ENCODE measurements at places on chromosomes 2 and 18.

GRCh38 chr2:119250718-119251290 is 27.2 kb downstream of the STEAP3 start:
- DNase-seq = no peak

DNA sequence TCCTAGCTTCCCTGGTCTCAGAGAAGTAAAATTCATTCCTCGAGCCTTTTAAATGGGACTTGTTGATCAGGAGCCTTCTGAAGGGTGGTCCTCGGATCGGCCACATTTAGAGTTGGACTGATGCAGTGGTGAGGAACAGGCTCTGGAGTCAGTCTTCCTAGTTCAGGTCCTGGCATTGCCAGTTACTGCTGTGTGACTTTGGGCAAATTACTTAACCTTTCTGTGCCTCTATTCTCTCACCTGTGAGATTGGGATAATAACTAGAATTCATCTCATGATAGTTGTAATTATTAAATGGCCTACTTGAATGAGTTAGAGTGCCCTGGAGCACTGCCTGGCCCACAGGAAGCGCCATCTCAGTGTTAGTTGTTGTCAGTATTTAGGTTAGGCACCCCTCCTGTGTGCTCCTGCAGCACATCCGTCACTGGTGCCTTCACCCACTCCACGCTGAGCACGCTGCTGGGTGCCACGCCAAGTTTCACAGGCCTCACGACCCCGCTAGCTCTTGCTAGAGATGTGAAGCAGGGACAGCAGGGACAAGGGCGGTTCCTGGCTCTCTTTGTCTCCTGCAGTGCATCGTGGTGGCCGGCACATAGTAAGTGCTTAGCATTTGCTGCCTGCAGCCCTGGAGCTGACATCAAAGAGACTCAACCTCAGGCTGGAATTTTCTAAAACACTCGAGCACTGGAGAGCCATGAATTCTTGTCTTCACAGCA is 122.9 kb downstream of the FAM210A start:
- DNase-seq = no peak

- no peak for DNase-seq
Measured at GRCh38 chr2:122622934-122623333, 867.5 kb downstream of the TSN start.

GRCh38 chr18:34977838-34978532 is 63.2 kb upstream of the MAPRE2 start:
- DNase-seq = peak; percentile 37

GRCh38 chr2:220147161-220148038 is 520.0 kb downstream of the SLC4A3 start:
- DNase-seq = no peak

DNA sequence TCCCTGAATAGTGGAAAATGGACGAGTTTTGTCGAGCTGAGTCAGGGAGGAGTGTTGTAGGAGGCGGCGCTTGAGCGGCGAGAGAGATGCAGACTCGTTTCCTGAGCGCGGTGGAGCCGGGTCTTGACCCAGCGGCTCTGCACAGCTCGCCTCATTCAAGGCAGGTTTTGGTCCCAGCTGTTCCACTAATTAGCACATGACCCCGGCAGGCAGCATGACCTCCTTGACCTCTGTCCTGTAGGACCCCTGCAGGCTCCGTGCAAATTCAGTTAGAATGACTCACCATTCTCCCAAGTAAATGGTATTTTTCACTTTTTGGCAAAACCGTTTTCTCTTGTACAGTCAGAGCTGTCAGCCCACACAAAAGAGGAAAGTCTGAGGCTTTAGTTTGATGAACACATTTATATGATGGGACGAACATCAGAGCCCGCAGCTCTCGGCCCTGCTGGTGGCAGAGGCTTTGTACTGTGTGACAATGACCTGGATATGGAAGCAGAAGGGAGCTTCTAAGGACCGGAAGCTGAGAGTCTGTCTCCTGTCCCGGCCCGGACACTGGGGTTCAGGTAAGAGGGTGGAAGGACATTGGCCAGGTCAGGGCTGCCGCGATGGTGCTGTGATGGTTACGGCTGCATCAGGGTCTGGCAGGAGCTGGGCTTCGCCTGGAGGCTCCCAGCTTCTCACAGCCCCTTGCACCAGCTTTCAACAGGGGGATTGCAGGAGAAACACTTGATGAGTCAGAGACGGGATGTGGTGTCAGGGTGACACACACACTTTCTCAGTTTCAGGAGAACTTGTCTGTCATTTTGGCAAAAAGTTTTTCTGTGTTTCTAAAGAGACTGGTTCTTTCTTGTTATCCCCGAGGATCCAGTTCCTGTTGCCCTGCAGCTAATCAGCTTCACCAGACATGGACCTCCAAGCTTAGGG is 29.9 kb upstream of the ALKAL2 start:
- DNase-seq = no peak

DNA sequence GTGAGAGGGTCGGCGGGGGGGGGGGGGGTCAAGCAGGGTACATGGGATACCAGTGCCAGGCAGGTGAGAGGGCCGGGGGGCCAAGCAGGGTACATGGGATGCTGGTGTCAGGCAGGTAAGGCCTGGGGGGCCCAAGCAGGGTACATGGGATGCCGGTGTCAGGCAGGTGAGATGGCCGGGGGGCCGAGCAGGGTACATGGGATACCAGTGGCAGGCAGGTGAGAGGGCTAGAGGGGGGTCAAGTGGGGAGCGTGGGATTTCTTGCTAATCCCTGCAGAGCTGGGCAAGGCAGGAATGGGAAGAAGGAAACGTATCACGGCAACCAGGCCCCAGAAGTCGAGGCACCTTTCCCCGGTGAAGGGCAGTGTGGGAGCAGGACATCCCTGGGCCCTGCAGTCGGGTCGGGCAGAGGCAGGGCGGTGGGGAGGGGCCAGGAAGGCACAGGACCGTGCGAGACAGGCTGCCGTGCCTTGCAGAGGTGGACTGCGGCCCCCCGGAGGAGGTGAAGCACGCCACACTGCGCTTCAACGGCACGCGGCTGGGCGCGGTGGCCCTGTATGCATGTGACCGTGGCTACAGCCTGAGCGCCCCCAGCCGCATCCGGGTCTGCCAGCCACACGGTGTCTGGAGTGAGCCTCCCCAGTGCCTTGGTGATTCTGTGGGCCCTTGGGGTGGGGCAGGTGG is 49.3 kb downstream of the MTERF4 start:
- DNase-seq = no peak

Measured in left ventricle myocardium inferior (tissue), 1 donor.